ENCODE measurements at places on chromosomes 3 and 15. TPM values are rescaled to one million over a fixed set of nuclear protein-coding genes. Genes with fewer than 3 reads are reported as not detected.

The P3H2 gene
- total RNA-seq, result not detected

- H3K27me3 ChIP-seq, result no peaks in the 10 kb centered on the region
- no peak for DNase-seq
- no peak overlapping the region for H3K4me3 ChIP-seq
- H3K4me1 ChIP-seq, result peaks cover 9% of the 10 kb centered on the region
- H3K36me3 ChIP-seq, result no peaks in the 10 kb centered on the region
Observed at GRCh38 chr3:114725966-114726365, 421.1 kb downstream of the ZBTB20 start.

GRCh38 chr3:194472290-194472920 is 14.4 kb downstream of the ATP13A3 start:
- H3K4me3 ChIP-seq, result no peak overlapping the region
- no peaks in the 10 kb centered on the region for H3K27me3 ChIP-seq
- no peak overlapping the region for H3K27ac ChIP-seq
- H3K36me3 ChIP-seq, result peaks cover 6% of the 10 kb centered on the region
- peaks cover 21% of the 10 kb centered on the region for H3K4me1 ChIP-seq

DNA sequence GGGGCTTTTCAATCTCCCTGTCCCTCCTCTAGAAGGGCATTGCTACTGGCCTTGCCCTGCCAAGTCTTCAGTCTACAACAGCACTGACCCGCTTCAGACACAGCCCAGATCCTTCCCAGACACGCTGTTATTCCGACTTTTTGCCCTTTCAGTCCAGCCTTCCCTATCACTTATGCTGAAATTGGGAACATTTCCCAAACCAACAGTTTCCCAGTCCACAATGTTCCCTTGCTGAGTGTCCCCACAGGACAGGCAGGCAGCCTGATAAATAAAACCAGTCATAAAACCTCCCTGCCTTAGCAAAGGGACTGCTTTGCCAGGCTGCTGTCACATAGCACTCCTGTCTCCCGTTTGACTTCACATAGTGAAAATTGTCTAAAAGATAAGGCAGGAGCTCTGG is 43.5 kb downstream of the GOLGA6L2 start:
- no peak overlapping the region for H3K4me3 ChIP-seq
- H3K27ac ChIP-seq, result no peak overlapping the region
- H3K27me3 ChIP-seq, result no peaks in the 10 kb centered on the region
- DNase-seq, result no peak

- H3K27me3 ChIP-seq, result no peaks in the 10 kb centered on the region
- peaks cover 58% of the 10 kb centered on the region for H3K36me3 ChIP-seq
- DNase-seq, result no peak
- no peak overlapping the region for H3K4me3 ChIP-seq
- H3K27ac ChIP-seq, result no peak overlapping the region
Observed at GRCh38 chr3:122621112-122621511, 43.7 kb downstream of the PARP15 start.

DNA sequence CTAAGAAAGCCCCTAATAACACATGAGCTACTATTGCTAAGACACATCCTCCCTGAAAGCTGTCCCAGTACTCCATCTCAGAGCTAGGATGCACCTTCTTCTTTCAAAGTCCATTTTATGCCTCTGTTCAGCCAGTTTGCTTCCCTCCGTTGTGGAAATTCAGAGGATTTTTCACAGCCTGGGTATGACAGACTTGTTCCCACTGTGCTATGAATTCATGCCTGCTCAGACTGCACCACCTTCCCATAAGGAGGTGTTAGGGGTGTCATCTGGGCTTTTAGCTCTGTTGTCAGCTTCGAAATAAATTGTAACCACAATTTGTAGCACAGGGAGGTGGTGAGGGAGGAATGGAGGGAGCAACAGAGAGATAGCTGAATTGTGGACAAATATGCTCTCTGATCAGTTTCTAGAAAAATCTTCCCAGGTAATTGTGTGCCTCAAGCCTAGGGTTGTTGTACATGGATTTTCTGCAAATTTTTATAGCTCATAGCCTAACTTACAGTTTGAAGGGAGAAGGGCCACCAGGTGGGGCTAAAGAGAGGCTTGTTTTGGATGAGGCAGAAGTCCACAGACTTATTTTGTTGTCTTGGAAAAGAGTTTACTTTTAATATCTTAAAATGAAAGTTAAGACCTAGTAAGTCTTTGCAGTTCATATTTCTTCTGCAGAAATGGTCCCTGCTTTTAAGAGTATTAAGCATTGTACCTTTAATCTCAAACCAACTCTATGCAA is 462.0 kb downstream of the PDCD6IP start:
- H3K4me3 ChIP-seq, result no peak overlapping the region
- DNase-seq, result peak; percentile 72
- no peaks in the 10 kb centered on the region for H3K4me1 ChIP-seq
- peaks cover 1% of the 10 kb centered on the region for H3K27me3 ChIP-seq
- H3K36me3 ChIP-seq, result no peaks in the 10 kb centered on the region

DNA sequence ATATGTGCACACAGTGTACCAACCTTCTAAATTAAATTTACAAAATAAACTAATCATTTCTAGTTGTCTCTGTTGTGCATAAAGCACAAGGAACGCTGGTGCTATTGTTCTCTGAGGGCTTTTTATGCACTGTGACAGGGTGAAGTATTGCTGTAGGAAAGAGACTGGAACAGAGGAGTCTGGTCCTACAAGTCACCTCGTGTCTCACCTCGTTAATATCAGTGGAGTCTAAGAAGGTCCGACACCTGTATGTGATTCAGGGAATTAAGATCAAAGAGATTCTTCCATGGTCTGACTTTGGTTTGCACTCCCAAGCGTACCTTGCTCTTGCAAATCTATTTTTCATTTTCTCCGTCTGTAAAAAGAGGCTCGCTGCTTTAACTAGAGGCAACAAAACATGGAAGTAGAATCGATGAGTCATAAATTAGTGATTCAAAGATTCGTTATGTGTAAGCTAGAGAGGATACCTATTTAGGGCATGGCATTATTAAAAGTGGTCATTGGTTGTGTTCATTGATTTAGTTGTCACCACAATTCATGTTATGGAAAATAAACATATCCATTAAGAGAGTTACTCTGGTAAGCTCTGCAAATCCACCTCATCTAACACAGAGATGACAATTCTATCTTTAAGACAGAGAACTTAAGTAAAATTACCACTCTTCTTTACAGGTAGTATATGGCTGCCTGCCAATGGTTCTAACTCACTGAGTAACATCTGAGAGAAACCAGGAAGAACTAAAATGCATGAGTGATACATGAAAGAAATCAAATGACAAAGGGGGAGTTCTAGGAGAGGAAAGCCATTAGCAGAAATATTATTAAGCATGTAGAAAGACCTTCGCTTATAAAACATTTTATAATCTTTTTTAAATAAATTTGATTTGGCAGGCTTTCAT is 219.4 kb upstream of the GBE1 start:
- H3K4me3 ChIP-seq, result no peak overlapping the region
- no peak for DNase-seq
- no peaks in the 10 kb centered on the region for H3K36me3 ChIP-seq
- no peak overlapping the region for H3K27ac ChIP-seq
- no peaks in the 10 kb centered on the region for H3K27me3 ChIP-seq

The NR2E3 gene
- not detected for total RNA-seq

DNA sequence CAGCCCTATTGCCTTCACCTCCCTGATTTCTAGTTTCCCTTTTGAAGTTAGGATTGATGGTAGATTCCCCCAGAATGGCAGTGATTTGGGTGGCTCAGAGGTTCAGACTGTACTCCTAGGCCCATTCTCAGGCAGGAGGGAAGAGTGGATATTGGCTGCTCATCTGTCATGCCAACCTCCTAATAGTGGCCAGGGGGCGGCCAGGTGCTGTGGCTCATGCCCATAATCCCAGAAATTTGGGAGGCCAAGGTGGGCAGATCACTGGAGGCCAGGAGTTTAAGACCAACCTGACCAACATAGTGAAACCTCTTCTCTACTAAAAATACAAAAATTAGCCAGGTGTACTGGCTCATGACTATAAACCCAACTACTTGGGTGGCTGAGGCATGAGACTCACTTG is 11.3 kb downstream of the RRP9 start:
- no peak for DNase-seq
- no peaks in the 10 kb centered on the region for H3K4me1 ChIP-seq
- H3K36me3 ChIP-seq, result peaks cover 25% of the 10 kb centered on the region
- no peaks in the 10 kb centered on the region for H3K27me3 ChIP-seq

DNA sequence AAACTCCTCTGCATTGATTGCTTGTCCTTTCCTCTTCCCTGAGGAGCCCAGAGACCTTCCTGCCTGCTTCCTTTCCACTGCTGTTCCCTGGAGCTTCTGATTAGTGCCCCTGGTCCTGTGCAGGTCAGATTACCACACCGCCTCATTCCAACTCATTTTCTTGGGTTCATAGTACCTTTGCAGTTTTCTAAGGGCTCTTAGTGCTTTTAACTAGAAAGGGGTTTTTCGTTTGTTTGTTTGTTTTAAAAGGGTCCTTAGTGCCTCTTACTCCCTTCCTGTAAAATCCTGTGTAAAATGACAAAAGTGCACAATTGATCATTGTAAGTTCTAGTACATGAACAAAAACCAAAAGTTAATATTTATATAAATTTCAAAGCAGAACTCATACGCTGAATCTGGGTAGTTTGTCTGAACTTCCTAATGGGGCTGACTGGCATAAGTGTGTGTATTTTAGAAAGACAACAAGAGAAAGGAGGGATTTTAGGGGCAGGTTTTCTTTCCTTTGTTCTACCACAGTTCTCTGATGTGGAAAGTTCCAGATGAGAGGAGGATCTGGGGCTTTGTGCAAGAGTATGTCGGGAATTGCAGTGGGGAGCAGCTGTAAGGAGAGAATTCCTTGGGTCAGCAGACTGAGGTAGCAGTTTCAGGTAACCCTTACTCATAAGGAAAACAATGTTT is 30.6 kb downstream of the SNRK start:
- no peaks in the 10 kb centered on the region for H3K27me3 ChIP-seq
- H3K27ac ChIP-seq, result peak overlapping the region; percentile 81
- no peak for DNase-seq
- H3K36me3 ChIP-seq, result peaks cover 50% of the 10 kb centered on the region

DNA sequence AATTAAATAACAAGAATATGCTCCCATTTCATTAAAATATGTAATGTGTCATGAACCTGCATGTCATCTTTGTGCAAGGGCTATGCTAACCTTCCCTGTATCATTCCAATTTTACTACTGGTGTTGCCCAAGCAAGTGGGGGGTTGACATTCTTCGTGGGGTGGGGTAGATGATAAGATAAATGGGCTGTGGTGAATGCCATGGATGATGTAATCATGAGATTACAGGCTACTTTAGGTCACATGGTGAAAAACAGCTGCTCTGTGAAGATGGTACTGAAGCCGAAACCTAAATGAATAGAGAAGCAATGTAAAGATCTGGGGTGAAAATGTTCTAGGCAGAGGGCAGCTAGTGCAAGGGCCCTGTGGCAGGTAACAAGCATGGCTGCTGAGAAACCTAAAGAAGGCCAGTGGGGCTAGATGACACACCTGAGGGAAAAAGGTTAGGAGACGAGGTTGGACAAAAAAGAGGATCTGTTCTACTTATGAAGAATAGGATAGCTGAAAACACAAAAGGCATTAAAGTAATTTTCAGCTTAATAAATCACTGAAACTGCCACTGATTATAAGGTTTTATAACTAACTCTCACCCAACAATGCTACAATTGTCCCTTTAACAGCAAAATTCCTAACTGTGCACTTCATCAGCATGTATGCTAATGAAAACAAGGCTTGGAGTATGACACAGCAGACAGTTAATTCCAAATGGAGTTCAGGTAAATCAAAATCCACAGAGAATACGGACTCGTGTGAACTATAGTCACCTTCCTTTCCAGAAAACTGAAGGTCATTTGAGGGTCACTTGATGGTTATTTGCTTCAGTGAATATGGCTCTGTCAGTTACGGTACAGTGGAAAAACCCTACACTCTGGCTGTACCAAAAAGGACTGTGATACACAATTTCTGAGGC is 35.0 kb downstream of the MTMR10 start:
- no peak overlapping the region for H3K27ac ChIP-seq
- no peak for DNase-seq
- H3K27me3 ChIP-seq, result no peaks in the 10 kb centered on the region
- H3K4me1 ChIP-seq, result peaks cover 6% of the 10 kb centered on the region

DNA sequence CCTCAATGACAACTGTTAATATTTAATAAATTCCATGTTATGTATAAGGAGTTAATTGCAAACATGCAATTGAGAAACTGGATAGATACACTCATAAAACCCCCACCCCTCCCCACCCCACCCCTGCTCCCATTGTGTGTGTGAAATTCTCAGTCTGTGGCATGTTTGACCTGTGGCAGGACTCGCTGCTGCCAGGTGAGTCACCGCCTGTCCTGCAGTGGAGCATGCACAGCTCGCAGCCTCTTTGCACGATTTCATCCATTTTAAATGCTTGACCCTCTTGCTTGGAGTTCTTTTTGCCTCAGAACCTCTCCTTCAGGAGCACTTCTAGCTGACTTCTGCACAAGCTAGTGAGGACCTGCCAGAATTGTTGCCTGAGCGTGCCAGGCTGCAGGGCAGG is 5.3 kb upstream of the APEH start:
- H3K4me3 ChIP-seq, result no peak overlapping the region
- peaks cover 11% of the 10 kb centered on the region for H3K4me1 ChIP-seq
- no peaks in the 10 kb centered on the region for H3K27me3 ChIP-seq
- no peak for DNase-seq

GRCh38 chr3:187084580-187084979 is 54.7 kb downstream of the RPL39L start:
- H3K27ac ChIP-seq, result no peak overlapping the region
- H3K4me3 ChIP-seq, result no peak overlapping the region
- DNase-seq, result no peak
- H3K27me3 ChIP-seq, result no peaks in the 10 kb centered on the region
- peaks cover 8% of the 10 kb centered on the region for H3K4me1 ChIP-seq

The SPINK8 gene
- total RNA-seq, result not detected

The MLH1 gene
- 69.5 TPM for total RNA-seq

DNA sequence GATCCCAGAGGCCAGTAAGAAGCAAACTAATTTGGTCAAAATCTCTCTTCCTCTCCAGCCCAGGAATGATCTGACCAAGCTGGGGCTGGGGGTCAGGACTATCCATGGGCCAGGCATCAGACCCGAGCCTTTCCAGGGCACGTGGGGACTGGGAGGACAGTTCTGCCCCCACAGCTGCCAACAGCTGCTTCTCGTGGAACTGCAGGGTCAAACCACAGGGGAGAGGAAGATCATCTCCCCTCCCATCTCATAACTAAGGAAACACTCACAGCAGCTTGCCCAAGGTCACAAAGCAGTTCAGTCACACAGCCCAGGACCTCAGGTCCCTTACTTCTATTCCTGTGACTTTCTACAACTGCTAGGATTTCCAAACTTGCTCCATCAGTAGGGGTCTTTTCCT is 47.1 kb downstream of the DAPK2 start:
- no peaks in the 10 kb centered on the region for H3K36me3 ChIP-seq
- no peak overlapping the region for H3K27ac ChIP-seq
- peaks cover 51% of the 10 kb centered on the region for H3K4me1 ChIP-seq
- no peak overlapping the region for H3K4me3 ChIP-seq
- H3K27me3 ChIP-seq, result peaks cover 2% of the 10 kb centered on the region

The LSAMP gene
- total RNA-seq, result not detected

The SPSB4 gene
- total RNA-seq, result 0.07 TPM

GRCh38 chr3:129226374-129226773 is 23.0 kb upstream of the COPG1 start:
- H3K4me3 ChIP-seq, result peak overlapping the region; percentile 37
- peak; percentile 68 for DNase-seq
- H3K36me3 ChIP-seq, result peaks cover 1% of the 10 kb centered on the region

The MCF2L2 gene
- 4.8 TPM for total RNA-seq

Data from activated CD4-positive, alpha-beta T cell treated with anti-CD3 and anti-CD28 coated beads, Interleukin-2, amount 10 ng/mL, durations not matched to agents 24 days and 14 days (primary cell).